ENCODE measurements at places on chromosomes 1 and 21. TPM values are rescaled to one million over a fixed set of nuclear protein-coding genes. Genes with fewer than 3 reads are reported as not detected.

DNA sequence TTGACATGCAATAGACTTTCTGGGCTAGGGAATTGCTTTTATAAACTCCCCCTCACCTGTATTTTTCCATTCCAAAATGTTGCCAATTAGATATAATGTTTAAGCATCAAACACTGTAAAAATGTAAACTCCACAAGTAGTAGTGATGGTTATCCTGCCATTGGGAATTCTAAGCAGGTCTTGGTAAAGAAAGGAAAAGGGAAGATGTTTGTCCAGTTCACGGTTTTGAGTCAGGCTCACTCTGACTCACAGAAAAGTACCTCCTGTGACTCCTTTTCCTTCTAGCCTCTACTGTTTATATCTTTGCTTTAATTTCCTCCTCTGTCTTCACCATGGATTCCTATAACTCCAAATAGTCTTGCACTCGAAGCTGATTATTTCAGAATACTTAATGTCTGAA, 19.0 kb upstream of the PTPN14 start:
- no peak for DNase-seq

- no peak for DNase-seq
Measured at GRCh38 chr1:115056395-115056798, 26.8 kb downstream of the TSHB start.

- no peak for DNase-seq
Measured at GRCh38 chr1:178472531-178472930, 24.2 kb downstream of the CLEC20A start.

GRCh38 chr1:85314726-85315125, 38.3 kb upstream of the BCL10 start:
- no peak for DNase-seq

DNA sequence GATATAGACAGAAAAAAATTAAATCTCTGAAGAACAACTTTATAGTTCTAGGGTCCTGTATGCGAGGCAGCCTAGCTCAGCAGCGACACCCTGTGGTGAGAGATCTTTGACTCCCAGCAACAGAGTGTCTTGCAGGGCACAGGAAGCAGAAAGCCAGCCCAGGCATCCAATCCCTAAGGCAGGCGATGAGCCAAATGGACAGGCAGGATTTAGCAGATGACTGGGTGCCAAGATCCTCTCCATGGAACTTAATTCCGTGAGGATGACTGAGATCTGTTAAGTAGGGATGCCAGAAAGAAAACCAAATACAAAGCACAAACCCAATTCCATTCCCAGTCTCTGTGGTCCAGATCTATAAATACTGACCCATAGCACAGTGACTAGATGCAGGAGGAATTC, 38.8 kb downstream of the HLCS start:
- peak; percentile 98 for DNase-seq

The GBP6 gene
- 0.16 TPM for total RNA-seq

DNA sequence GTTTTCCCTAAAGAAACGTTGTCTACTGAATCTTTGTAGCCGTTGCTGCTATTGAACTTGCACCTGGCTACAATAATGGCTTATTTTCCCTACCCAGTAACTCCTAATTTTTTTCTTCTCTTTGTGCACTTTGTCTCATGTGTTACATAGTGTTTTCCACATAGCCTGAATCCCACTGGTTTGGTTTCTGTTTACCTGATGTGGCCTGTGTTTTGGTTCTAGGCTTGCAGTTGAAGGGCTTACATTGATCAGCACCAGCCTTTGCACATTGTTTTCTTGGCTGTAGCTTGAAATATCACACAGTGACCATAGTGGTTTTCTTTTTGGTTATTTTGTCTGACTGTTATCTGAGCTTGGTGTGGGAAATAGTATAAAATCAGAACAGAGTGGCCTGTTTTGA, 29.5 kb downstream of the ST3GAL3 start:
- no peak for DNase-seq

GRCh38 chr1:151756291-151756690, 7.0 kb downstream of the MRPL9 start:
- DNase-seq = no peak

DNA sequence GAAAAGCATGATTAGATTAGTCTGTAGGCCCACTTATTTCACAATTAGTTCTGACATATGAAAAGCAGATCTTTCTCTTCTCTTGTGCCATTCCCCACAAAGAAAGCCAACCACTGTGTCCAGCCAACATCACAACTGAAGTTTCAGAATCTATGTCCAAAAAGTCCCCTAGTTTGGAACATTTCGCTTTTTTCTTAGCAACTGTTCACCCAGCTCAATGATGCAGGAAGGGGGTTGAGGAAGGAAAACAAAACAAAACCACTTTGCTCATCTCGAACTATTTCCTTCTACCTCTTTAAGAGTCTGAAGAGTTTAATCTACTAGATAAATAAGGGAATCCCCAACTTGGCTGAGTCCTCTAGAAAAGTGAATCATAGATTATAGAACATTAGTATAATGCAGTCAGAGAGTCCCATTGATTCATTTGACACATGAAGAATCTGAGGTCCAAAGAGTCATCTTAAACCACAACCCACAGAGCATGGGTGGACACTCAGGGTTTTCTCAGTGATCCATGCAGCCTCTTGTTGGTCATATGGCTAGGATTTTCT, 159.3 kb upstream of the SGIP1 start:
- peak; percentile 63 for DNase-seq

DNA sequence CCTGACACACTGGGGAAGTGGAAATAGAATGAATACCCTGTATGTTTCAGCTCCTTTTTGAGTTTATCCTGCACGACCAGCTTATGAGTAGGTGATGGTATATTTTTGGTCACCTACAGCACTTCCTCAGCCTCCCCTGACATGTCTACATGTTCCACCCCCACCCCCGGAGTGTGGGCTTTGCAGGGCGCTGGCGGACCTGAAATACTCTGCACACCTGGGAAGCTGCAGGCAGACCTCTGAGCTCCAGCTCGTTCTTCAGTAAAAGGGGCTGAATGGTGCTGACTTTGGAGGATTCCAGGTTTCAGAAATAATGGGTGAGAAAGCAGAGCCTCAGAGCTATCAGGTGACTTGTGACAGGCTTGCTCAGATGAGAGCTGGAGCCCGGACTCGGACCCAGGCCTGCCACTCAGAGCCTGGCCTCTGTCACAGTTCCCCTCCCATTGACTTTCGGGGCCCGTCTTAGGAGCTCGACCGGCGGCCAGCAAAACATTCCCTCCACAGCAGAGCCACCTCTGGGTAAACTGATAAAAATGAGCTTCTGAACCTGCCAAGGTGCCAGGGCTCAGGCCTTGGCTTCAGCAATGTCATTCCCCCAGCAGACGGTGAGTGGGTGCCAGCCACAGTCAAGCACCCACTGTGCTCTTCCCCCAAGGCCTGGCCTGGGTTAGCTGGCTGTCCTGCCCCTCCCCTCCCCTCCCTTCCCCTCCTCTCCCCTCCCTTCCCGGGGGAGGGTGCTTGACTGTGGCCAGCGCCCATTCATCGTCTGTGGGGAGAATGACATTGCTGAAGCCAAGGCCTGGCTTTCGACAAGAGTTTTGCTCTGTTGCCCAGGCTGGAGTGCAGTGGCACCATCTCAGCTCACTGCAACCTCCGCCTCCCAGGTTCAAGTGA, 30.1 kb downstream of the DOP1B start:
- no peak for DNase-seq

- DNase-seq = no peak
Measured at GRCh38 chr1:208332036-208332773, 88.0 kb upstream of the PLXNA2 start.

The RIMKLA gene
- total RNA-seq = not detected

The GJC2 gene
- total RNA-seq = 0.26 TPM

DNA sequence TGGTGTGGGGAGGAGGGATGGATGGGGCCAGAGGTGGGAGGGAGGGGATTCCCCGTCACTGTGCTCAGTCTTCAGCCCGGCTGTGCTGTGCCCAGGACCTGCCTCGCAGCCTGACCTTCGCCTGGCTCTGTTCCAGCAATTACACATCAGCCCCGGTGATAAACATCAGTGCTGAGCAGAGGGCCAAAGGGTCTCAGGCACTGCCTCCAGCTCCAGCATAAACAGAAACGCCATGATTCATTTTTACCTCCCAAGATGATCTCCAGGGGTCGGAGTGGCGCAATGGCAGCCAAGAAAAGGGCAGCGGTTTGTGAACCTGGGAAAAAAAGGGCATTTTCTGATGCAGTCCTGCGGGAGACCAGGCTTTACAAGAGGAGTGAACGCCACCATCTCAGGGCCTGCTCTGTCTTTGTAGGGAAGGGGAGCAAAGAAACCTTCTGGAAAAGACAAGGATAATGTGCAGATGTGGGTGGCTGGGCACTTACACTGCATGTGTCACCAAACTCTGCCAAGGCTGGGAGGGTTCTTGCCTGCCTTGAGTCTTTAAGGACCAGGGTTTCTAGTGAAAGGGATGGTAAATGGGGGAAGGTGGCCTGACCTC, 28.1 kb downstream of the SHISA4 start:
- DNase-seq = peak; percentile 43

DNA sequence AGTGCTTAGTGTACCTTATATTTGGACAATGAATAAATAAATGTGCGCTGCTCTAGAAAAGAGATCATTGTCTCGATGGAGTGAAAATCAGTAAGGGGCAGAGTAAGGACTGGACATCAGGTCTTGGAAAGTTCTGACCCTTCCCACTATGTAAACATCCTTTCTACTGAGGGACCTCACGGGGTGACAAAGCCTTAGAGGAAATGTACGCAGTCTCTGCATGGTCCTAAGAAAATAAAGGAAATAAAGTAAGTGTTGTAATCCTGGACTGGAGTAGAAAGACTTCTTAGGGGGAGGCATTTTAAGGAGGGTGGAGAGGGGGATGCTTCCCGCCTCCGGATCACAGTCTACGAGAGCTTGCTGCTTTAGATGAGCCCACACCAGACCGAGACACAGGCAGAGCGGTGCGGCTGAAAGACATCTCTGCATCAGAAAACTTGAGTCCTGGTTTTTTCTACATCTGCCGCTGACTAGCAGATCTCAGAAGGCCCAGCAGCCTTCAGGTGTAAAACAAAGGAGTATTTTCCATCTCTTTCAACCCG, 22.3 kb upstream of the GPR137B start:
- no peak for DNase-seq

GRCh38 chr21:43196826-43197225, 28.0 kb downstream of the CRYAA start:
- DNase-seq = peak; percentile 45

The KPRP gene
- total RNA-seq = not detected

DNA sequence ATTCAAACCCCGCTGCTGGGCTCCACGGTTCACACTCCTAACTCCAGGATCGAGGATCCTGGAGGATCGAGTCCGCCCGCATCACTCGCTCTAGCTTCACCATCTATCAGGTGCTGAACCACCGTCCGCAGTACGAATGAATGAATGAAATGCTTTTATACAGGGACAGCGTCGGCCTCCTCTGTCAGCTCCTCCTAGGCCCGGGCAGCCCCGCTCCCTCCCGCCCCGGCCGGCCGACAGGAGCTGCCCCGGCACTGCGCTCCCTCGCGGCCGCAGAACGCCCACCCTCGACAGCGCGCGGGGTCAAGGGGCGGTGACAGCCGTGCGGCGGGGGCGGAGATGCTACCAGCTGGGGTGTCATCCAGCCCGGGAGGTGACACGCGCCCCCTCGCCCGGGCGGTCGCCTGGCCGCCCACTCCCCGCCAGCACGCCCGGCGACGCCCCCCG, 520 bp downstream of the ZBTB17 start:
- DNase-seq = peak; percentile 73

DNA sequence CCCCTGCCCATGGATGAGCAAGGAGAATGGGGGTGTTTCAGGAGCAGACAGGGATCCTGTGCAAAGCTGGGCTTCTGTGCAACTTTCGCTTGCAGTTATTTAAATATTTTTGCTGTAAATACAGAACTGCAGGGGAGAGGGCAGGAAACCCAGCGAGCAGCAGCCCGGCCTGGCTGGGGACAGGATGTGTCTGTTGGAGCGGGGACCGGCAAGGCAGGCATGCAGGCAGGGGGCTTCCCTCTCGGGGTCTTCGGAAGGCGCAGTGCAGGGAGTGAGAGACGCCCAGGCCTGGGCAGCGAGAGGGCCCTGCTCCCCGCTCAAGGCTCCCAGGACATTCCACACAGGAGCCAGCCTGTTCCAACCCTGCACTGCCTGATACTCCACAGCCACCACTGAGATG, 1.7 kb upstream of the AIRE start:
- no peak for DNase-seq

DNA sequence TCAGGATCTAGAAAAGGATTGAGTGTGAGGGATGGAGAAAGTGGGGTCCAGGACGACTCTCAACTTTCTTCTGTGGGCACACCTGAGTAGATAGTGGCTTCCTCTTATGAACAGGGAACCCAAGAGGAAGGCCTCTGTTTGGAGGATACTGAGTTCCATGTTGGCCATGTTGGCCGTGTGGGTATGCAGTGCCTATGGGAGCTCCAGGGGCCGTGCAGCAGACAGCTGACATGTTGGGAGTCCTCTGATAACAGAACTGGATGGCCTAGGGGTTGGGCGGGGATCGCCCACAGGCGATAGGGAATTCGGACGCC, 43.0 kb downstream of the TMEM53 start:
- DNase-seq = no peak

All from myocyte (in vitro differentiated cells).